Lower leg skin (tissue), 4 donors: ENCODE measurements at places on chromosomes 2 and 18.

GRCh38 chr18:23200756-23201155 is 65.5 kb downstream of the CABLES1 start:
- DNase-seq = no peak

- peak; percentile 75 for DNase-seq
Measured at GRCh38 chr2:240127911-240128607, 8.0 kb downstream of the COPS9 start.

- DNase-seq = no peak
Measured at GRCh38 chr2:222294996-222295367, 3.8 kb downstream of the PAX3 start.

DNA sequence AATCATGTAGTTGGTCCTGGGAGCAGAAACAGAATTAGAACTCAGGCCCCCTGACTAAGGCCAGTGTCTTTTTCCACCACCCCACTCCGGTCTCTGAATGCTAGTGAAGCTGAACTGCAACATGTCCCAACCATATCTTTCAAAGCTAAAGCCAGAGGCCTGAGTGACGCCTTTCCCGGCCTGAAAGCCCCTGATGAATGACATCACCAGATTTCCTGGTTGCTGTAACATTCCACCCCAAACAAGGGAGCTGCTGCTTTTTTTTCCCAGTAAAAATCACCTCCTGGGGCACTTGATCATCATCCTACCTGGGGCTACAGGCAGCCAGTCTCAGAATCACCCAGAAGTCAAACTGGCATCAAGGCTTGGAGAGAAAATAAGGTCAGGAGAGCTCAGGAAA is 162.7 kb downstream of the ARL4C start:
- DNase-seq = no peak

GRCh38 chr2:109526442-109526970 is 87.3 kb downstream of the SEPTIN10 start:
- DNase-seq = peak; percentile 36

DNA sequence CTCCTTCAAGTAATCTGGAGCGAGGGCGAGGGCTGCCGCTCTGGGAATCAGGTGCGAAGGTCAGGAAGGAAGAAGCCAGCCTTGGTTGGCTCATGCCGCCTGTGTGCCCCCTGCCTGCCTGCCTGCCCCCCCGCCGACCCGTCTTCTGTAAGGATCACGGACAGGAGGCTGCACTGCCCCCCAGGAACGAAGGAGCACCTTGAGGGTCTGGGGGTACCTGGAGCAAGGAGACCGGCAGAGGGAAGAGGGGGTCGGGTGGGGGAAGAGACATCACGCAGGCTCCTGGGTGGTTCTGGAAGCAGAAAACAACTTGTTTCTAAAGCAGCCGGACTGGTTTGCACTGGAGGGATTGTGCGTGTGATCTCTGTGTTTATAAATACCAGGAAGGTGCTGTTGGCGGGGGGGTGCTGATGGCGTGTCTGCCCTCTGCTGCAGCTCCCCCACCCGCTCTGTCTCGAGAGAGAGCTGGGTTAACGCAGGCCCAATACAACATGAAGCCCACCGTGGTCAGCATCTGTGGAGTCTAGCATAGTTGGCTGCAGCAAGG is 1.7 kb downstream of the FOSL2 start:
- DNase-seq = peak; percentile 93

DNA sequence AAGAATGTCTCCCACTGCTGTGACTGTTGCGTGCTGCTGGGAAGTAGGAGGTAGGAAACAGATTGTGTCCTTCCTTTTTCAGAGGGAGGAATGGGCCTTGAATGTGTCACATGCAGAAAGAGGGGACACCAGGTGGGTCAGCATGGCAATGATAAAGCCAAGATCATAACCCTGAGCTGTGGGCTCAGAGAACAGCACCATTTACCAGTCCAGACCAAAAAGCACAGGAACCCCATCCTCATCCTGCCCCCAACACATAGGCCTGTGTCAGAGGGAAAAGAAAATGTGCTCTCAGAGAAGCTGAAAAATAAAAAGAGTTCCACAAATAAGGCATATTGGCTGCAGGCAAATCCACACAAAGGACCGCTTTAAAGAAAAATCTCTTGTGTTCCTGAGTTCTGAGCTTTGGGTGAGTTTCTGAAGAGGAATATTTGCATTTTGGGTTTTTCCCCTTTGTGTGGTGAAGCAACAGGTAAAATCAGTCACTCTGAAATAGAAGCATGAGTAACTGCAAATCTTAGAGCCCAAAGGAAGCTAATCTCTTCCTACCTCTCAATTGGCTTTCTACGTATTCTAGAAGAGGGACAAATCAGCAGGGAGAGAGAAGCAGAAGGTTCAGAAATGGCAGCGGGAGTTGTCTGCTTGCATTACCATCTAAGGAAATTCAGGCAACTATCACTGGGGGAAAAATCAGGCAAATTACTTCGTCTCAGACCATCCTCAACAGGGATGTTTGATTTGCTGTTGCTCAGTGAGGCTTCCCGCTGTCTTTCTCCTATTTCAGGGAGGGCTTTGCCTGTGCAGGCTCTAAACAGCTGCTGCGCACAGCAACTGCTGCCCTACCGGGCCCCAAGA is 106.8 kb downstream of the BCL11A start:
- no peak for DNase-seq

DNA sequence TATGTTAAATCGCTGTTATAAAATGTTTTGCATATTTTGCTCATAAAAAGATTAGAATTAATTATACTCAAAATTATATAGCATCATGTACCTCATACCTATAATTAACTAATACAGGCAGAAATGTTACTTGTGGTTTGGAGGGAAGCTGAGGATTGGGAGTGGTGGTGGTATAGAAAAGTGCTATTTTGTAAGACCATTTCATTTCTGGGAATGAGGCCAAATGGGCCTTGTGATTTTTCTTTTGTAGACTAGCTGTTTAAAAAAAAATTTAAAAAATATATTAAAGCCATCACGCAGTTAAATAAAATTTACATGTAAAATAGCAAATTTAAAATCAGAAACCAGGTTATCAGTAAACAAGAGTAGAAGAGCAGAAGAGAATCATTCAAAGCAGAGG is 560.8 kb upstream of the FAM98A start:
- DNase-seq = no peak

DNA sequence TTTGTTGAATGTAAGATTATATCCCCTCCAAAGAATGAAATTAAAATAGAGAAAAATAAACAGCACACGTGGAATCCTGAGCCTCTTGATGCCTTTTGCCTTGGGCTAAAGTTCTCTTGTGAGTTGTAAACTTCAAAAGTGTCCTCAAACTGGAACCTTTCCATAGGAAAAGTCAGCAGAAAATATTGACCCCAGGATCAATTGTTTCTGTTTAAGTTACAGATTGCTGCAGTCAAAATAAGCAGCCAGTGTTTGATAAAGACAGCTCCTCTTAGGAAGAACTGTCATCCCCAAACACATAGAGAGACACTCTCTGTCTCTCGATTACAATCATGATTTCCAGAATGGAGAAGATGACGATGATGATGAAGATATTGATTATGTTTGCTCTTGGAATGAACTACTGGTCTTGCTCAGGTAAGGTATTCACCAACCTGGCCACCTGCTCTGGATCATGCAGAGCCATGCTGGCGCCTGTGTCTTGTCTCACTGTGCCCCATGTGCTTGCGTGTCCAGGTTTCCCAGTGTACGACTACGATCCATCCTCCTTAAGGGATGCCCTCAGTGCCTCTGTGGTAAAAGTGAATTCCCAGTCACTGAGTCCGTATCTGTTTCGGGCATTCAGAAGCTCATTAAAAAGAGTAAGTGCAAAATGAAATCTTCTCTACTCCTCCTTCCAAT is at the start of gene SPP2:
Gene SPP2 (plus strand): TSS at position 248 of the 681 bp plus-strand sequence. CDS start 85 bp downstream, at position 333.
- no peak for DNase-seq

GRCh38 chr2:147826278-147827087 is 18.3 kb upstream of the ACVR2A start:
- no peak for DNase-seq

GRCh38 chr18:62332964-62333695 is 8.0 kb downstream of the TNFRSF11A start:
- DNase-seq = no peak

GRCh38 chr18:58515175-58515775 is 113.6 kb downstream of the ALPK2 start:
- DNase-seq = peak; percentile 70

GRCh38 chr2:102258025-102258385 is 53.4 kb upstream of the IL1RL1 start:
- no peak for DNase-seq

DNA sequence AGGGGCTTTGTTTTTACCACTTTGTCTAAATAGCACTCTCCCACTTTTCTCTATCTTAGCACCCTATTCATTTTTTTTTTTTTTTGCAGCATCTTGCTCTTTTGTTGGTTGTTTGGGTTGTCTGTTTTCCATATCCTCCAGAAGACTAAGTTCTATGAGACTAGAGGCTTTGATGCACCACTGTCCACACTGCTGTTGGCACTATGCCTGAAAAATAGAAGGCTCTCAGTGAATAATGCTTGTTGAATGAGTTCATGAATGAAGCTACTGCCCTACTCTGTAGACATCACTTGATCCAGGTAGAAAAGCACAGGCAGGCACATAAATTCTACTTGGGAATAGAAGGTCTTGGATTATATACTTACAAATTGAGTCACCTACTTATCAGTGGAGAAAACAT is 7.3 kb downstream of the IL1A start:
- DNase-seq = no peak

DNA sequence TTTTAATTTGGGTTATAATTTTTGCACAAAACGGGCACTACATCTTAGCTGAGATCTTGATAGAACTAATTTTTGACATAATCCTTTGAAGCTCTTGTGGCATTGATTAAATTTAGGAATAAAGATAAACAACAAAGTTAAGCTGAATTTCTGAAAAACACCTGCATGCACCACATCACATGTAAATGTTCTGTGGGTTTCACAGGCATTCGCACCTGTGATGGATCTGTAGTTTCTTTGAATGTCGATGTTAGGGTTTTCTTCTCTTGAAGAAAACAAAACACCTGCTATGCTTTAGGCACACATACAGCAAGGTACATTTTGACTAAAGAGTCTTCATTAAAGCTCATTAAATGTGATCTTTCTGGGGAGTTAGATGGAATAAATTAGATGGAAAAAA is 60.3 kb downstream of the RPIA start:
- no peak for DNase-seq

DNA sequence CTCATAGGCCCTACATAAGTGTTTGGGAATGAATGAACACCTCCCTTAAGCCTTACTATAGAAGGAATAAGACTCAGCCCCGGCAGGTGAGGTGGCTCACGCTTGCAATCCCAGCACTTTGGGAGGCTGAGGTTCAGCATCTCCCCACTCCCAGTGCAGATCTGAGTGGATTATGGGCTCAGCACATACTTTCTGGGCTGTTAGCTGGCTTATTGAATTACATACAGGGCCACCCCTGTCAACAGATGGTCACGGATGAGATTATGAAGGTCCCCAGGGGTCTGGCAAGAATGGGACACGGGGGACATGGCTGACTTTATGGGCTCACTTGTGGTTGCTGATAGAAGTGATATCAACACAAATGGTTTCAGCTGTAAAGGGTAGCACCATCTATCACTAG is 322.3 kb downstream of the TSN start:
- DNase-seq = no peak

DNA sequence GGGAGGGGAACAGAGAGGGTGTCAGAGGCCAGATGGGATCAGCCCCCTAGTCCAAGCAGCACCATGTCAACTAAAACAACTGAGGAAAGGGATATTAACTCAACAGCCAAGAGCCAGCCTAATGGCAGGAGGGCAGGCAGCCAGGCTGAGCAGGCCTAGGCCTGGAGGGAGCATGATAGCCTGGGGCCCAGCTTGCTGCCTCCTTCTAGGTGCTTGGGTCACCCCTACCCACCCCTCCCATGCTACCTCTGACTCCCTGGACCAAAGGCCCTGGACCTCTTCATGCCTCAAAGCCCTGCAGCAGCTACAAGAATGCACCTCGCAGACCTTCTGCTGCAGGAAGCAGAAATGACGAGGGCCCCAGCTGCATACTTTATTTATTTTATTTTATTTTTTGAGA is 22.1 kb upstream of the TNS1 start:
- DNase-seq = peak; percentile 72

DNA sequence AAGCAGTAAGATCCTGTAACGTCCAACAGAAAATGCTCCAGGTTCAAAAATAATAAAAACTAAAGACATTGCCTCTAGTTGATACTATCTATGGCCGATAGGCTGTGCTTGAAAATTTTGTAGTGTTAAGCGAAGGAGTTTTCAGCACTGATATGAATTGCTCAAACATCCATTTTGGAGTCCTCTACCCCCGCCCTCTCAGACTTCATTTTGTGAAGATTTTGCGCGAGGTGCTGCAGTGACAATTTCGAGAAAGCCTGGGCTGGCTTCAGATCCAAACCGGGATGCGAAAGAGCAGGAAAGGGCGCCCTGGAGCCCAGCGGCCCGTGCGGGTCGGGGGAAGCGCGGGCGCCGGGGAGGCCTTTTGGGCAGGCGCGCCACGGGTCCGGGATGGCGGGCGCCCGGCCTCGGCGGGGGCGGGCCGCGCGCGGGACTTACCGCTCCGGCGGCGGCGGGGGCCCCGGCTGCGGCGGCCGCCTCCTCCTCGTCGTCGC is 1.8 kb downstream of the SP3 start:
- DNase-seq = peak; percentile 90

GRCh38 chr2:96924775-96925747 is 55.2 kb upstream of the SEMA4C start:
- DNase-seq = no peak

DNA sequence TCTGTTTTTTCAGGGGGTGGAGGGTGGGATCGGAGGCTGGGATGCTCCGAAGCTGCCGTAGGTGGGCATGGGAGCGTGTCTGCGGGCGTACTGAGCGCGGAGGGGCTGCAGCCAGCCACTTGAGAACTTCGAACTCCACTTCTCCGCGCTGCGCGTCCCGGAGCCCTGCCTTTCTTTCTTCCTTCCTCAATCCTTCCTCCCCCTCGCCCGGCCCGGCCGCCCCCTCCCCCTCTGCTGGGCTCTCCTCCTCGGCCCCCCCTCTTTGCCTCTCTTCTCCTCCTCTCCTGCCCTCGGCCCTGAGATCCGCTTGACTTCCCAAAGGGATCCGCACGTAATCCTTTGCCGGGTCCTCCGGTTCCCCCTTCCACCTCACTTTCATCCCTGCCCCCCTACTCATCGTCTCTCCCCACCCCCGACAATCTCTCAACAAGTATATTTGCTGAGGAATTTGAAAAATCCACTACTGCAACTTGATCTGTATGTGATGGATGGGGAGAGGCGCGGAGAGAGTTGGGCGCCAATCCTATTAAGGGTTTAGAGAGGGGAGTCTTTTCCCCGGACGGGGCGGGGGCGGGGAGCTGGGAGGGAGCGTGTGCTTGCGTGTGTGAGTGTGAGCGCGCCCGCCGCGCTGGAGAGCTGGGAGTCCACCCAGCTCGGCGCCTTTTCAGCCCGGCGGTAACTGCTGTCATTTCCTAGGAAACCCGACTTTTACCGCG is 1.1 kb downstream of the GLI2 start:
- DNase-seq = no peak

DNA sequence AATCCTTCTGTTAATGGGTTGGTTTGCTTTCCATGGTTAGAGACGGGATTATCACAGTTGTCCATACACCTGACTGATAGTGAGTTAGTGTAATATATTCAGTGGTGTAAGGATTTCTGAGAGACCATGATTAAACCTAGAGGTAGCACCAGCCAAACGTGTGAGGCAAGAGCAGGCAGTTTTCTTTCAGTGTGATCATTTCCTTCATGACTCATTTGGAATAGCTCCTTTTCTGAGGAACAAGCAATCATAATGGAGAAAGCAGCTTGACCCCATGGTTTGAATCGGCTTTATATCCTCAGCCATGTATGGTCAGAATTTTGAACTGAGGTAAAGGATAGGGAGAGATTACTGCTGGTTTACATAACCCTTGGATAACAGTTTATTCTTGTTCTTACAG is 2.9 kb downstream of the MXD1 start:
- DNase-seq = no peak

GRCh38 chr2:58686776-58687175 is 445.7 kb upstream of the FANCL start:
- DNase-seq = no peak

- DNase-seq = no peak
Measured at GRCh38 chr2:45330637-45331409, 280.2 kb downstream of the SRBD1 start.
